Non-pigmented ciliary epithelial cell (primary cell): ENCODE measurements at places on chromosomes 2 and 18.

DNA sequence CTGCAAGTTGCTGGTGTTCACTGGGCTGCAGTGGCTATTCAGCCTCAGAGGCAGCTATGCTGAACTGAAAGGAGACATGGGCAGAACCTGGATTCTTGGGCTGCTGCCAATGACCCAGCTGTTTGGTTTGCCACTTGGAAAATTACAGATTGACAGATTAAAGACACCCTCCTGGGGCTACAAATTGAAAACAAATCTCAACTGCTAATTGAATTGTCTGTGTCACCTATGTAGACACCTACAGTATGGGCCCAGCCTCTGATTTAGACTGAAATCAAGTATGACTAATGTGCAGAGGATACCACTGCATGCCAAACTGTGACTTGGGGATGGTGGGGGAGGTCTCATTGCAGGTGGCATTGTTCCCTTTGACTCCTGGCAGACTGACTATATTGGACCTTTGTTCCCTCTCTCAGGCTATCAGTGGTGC lies 42.8 kb downstream of the ITSN2 start:
- DNase-seq: no peak

DNA sequence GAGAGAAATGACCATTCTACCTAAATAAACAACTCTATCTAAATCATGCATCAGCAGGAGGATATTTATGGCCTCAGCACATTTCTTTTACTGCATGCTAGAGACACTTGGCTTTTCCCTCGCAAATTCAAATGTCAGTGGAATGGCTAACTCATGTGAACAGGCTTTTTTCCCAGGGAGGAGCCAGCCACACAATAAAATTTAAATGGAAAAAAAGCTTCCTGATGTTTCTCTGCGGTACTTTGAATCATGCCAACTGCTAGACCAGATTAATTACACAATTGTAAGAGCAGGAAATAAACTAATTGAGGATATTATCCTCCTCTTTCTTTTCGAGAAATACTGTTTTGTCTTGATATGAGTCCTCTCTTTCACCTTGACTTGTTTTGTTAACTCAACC lies 676.3 kb downstream of the IRS1 start:
- no peak for DNase-seq

GRCh38 chr18:4040391-4041092 lies 414.6 kb downstream of the DLGAP1 start:
- DNase-seq: no peak

DNA sequence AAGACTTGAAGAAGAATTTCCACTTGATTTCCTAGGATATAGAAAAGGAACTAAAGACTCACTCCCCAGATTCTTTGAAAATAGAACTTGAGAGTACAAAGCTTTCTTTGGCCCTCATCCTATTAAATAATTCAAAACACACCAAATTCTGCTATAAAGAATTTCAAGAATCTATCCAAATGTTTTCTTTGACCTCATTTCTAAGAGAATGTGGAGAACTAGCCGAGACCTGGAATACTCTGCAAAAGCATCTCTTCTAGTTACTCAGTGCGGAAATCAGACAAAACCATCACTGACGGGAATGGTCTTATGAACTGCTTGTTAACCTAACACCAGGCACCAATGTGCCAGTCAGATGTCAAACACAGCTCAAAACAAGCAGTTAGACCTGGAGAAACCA lies 44.2 kb upstream of the ARL5A start:
- DNase-seq: no peak
